ENCODE measurements at places on chromosomes 4 and X. TPM values are rescaled to one million over a fixed set of nuclear protein-coding genes. Genes with fewer than 3 reads are reported as not detected.

VCX2 gene
- not detected for polyA plus RNA-seq

AMBN gene
- polyA plus RNA-seq = not detected

NPY5R gene
- 0.08 TPM for polyA plus RNA-seq

PASD1 gene
- polyA plus RNA-seq = 0.13 TPM

FAM9A gene
- not detected for polyA plus RNA-seq

RRH gene
- polyA plus RNA-seq = 0.31 TPM

NXT2 gene
- polyA plus RNA-seq = 30.4 TPM

DGKK gene
- not detected for polyA plus RNA-seq

ASMT gene
- polyA plus RNA-seq = not detected

TRIM75 gene
- 0.09 TPM for polyA plus RNA-seq

FOXR2 gene
- not detected for polyA plus RNA-seq

TMPRSS11B gene
- polyA plus RNA-seq = not detected

ARHGEF38 gene
- polyA plus RNA-seq = 5.8 TPM

C4orf54 gene
- 0.04 TPM for polyA plus RNA-seq

HPGDS gene
- 3.6 TPM for polyA plus RNA-seq

NCAPG gene
- polyA plus RNA-seq = 18.2 TPM

SOWAHD gene
- 0.40 TPM for polyA plus RNA-seq

Data from right lung (tissue), 10 donors.